ENCODE measurements at places on chromosomes 16 and 17.

GRCh38 chr17:37447641-37448040, 41.0 kb downstream of the TADA2A start:
- DNase-seq: peak; percentile 17

GRCh38 chr17:72510351-72511016, 389.7 kb downstream of the SOX9 start:
- DNase-seq: no peak

GRCh38 chr17:76873856-76874255, 5.7 kb downstream of the MGAT5B start:
- no peak for DNase-seq

- no peak for DNase-seq
These were observed 120.3 kb upstream of the ADAMTS18 start for GRCh38 chr16:77555126-77555525.

DNA sequence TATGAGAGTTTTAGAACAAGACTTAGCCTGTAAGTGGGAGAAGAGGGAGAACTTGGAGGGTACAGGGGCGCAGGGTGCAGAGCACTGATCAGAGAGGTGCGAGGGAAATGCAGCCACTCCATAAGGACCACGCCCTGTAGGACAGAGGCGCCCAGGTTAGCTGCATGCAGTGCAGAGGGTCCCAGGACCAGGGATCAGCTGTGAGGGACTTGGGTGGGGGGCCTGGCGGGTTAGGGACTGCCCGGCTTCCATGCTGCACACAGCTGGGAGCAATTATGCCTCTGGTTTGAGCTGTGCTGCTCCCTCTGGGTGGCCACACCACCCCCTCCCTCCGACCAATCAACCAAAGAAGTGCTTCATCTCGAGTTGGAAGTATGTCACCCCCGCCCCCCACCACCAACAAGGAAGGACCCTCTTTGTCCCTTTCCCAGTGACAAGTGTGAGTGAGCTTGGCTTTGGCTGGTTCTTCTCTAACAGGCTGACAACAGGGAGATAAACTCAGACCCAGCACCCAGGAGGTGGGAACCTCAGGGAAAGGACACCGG, 22.2 kb upstream of the CLEC18A start:
- no peak for DNase-seq

- DNase-seq: no peak
These were observed 92.0 kb downstream of the RBFOX3 start for GRCh38 chr17:79518585-79519523.

- DNase-seq: no peak
These were observed 46.8 kb downstream of the OMG start for GRCh38 chr17:31250229-31250628.

DNA sequence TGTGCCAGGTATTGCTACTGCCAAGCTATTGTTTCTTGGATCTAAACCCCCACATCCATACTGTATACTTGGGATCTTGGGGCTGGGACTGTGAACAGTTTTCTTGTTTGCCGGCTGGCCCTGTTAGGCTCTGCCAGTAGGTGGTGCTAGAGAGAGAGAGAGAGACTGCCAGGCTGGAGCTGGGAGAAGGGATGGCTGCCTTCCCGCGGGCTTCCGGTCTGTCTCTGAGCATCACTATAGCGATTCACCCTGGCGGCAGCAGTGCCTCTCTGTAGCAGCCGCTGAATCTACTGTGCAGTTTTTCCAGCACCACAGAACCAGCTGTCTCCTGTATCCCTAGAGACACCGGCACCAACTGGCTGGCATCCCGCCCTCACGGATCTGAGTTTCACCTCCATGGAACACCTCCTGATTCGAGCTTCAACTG, 201.2 kb downstream of the UTP18 start:
- no peak for DNase-seq

- no peak for DNase-seq
These were observed 104.3 kb upstream of the SDK2 start for GRCh38 chr17:73748508-73748907.
